ENCODE measurements at places on chromosomes 6 and 20.
A peak's percentile ranks its signal among the peaks of the same experiment; 100 is the strongest.

- DNase-seq, result no peak
Observed at GRCh38 chr6:111423960-111424846, 58.8 kb downstream of the REV3L start.

GRCh38 chr6:19692506-19693298 is 144.5 kb upstream of the ID4 start:
- no peak for DNase-seq

DNA sequence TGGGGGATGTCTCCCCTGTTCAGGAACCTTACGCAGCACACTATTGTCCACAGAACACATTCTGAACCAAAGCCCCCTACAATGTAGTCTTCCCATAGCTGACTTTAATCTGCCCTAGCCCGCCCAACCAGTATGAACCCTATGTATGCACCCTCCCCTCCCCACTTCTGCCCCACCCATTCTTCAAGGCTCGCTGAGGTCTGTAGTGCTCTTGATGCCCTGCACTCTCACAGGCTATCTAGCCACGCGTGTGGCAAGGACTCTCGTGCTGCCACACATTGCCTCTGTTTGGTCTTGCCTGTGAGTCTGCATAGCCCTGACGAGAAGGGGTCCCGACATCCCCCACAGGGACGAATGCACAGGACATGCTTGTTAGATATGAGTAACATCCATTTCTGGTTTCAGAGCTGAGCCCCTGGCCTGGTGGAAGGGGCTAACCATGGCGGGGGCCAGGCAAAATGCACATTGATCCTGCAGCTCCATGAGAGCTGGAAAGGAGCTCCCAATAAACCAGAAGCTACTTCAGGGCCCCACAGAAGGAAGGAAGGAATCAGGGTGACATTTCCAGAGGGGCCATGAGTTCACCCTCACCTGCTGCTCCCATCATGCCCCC is 22.6 kb downstream of the MOCS1 start:
- DNase-seq, result no peak

DNA sequence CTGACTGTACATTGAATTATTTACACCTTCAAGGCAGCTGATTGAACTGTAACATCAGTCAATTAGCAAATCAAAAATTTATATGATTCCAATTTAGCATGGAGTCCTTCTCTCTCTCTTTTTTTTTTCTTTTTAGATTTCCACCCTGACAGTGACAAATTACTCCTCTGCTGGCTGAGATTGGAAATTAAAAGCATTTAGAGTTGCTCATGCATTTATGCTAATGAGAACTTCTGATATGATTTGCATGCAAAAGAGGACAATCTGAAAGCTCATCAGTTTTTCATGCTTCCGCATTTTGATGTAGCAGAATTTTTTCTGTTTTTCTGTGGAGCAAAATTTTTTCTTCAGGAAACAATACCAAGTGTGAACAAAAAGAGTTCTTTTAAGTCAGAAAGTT is 130.5 kb upstream of the NOX3 start:
- DNase-seq, result no peak

DNA sequence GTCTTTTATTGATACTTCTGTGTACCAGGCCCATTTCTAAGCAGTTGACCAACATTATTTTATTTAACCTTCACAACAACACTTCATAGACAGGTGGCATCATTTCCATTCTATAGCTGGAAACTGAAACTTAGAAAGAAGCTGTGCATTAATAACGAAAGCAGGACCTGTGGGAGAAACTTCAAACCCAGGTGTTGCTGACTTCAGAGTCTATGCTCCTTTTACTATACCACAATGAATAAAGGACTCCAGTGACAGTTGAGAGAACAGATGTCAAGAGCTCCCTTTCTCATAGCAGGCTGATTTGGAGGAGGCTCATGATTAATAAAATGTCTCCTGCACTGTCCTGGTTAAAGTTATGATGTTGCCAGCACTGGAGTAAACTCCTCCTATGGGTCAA is 56.6 kb upstream of the POU3F2 start:
- no peak for DNase-seq

- DNase-seq, result no peak
Observed at GRCh38 chr6:43386492-43386891, 17.0 kb upstream of the ZNF318 start.

DNA sequence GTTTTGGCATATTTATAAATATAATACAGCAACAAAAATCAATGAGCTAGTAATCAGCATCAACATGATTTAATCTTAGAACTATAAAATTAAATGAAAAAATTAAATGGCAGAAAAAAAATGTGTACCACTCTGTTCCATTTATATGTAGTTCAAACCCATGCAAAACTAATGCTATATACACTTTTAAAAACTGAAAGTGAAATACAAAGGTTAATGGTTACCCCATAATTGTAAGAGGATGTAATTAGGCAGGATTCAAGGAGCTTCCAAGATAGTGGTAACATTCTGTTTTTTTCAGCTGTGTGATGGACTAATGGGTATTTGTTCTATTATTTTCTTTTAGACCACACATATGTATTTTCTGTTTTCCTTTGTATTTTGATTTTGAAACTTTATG is 492.1 kb downstream of the UTRN start:
- no peak for DNase-seq

DNA sequence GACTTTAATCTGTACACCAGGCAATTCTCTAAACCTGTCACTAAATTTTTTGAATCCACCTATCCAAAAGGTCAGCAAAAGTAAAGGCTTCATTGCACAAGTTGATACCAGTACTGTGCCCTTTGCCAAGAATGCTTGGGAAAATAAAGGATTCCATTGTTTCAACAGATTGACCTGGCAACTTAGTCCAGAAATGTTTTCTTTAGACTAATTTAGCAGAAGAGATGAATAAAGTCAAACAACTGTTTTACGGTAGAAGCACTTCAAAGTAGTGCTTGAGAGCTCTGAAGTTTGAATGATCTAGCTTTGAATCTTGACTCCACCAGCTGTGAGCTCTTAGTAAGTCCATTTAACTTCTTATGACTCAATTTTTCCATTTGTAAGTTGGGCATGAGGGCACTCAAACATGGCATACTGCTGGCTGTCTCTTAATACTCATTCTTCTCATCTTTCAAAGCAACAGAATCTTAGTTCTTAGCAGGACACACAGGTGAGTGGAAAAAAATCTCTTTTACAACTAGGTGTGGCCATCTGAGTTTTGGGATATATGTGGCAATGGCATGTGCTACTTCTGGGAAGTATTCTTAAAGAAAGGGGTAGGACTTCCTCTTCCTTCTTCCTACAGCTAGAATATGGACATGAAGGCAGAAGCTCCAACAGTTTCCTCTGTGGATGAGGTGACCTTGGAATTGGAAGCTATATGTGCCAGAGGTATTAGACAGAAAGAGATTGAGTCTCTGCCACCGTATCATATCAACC is 55.9 kb upstream of the LOC128125822 start:
- no peak for DNase-seq

- DNase-seq, result no peak
Observed at GRCh38 chr20:10042086-10042485, 7.3 kb downstream of the ANKEF1 start.

DNA sequence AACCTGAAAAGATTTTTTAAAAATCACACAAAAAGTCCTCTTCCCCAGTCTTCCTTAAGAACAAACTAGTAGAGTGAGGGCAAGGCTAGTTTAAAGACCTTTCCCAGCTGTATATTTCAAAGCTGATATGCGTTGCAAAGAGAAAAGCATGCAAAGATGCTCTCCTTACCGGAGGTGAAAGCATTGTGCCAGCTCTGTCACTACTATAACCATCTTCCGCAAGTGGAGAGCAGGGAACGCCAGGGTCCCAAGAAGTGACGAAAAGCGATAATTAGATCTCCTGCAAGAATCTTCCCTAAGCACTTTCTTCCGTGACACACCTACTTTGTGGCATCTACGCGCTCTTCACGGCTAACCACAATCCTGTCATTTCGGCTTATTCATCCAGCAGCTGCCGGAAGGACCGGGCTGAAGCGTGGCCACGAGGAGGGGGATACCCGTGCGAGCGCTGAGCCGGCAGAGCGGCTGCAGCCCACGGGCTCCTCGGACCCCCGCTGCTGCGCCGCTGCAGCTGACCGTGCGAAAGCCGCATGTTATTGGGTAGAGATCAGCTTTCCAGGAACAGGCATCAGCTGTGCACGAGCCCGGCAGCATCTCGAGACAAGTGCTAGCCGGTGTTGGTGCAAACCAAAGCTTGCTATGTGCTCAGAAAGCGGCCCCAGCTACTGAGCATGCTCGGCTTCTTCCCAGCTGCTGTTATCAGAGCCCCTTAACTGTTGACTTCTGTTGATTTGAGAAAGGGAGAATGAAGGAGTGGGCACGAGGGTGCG is 57.2 kb upstream of the ARHGAP18 start:
- peak; percentile 43 for DNase-seq

DNA sequence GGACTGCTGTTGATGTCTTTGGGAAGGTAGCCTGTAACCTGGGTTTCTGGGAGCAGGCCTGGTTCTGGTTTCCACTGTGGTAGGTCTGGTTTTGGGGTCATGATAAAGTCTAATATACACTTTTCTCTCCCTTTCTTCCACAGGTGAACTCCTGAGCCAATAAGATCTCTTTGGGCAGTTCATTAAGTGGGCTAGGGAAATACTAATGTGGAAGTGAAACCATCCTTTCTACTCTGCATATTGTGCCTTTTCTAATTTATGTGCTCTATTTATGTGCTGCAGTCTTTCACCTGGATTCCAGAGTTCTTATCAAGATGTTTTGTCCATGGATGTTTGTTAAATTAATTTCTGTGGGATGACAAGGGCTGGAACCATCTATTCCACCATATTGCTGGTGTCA is 165.7 kb upstream of the PTPRK start:
- no peak for DNase-seq

GRCh38 chr6:53189554-53189953 is 40.9 kb upstream of the GCM1 start:
- no peak for DNase-seq

- DNase-seq, result no peak
Observed at GRCh38 chr6:167090171-167090570, 32.7 kb upstream of the CCR6 start.

DNA sequence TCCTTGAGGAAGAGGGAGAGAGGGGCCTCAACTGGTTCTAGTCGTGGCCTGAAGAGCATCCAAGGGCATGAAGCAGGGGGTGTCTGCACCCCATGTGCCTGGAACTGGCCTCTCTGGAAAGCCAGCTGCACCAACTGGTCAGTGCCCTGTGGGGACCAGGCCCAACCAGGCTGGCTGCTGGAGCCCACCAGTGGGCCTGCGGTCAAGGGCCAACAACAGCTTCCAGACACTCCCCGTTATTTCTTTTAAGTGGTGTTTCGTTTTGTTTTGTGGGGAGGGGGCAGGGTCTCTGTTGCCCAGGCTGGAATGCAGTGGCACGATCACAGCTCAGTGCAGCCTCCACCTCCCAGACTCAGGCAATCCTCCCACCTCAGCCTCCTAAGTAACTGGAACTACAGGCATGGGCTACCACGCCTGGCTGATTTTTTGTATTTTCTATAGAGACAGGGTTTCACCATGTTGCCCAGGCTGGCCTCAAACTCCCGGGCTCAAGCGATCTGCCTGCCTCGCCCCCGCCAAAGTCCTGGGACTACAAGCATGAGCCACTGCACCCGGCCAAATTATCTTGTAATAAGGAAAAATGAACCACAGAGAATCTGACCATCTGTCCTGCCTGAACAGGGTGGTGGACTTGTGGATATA is 11.9 kb upstream of the C20orf144 start:
- no peak for DNase-seq

- DNase-seq, result no peak
Observed at GRCh38 chr6:25014369-25014768, 78.6 kb upstream of the RIPOR2 start.

- DNase-seq, result no peak
Observed at GRCh38 chr6:131613296-131613925, 14.6 kb downstream of the MED23 start.

GRCh38 chr20:54014293-54014926 is 56.0 kb downstream of the BCAS1 start:
- DNase-seq, result no peak

Data from stimulated activated CD4-positive, alpha-beta T cell treated with anti-CD3 and anti-CD28 coated beads, Interleukin-12 subunit alpha, Interleukin-12 subunit beta, amount 100 ng/mL, for 48 hours (primary cell).